Mesothelial cell of epicardium (in vitro differentiated cells): ENCODE measurements at places on chromosomes 16 and 17. TPM values are rescaled to one million over a fixed set of nuclear protein-coding genes. Genes with fewer than 3 reads are reported as not detected.

The FMNL1 gene
- 3.0 to 3.7 TPM (median 3.6 TPM) in 3 replicates for total RNA-seq

The MYH10 gene
- total RNA-seq, result 308 to 328 TPM (median 312 TPM) in 3 replicates

The CNP gene
- total RNA-seq, result 67.6 to 70.2 TPM (median 68.1 TPM) in 3 replicates

The CLEC18C gene
- 0.16 TPM in 1 of 3 replicates, not detected in the others for total RNA-seq

The HP gene
- total RNA-seq, result not detected in 3 replicates

The AOC3 gene
- total RNA-seq, result 1.5 to 2.3 TPM (median 1.9 TPM) in 3 replicates

- peaks cover 3% of the 10 kb centered on the region for H3K4me1 ChIP-seq
- no peak overlapping the region for H3K4me3 ChIP-seq
- H3K36me3 ChIP-seq, result no peaks in the 10 kb centered on the region
- no peaks in the 10 kb centered on the region for H3K27me3 ChIP-seq
- DNase-seq, result no peak
Measured at GRCh38 chr17:16988749-16989229, 16.9 kb upstream of the TNFRSF13B start.

DNA sequence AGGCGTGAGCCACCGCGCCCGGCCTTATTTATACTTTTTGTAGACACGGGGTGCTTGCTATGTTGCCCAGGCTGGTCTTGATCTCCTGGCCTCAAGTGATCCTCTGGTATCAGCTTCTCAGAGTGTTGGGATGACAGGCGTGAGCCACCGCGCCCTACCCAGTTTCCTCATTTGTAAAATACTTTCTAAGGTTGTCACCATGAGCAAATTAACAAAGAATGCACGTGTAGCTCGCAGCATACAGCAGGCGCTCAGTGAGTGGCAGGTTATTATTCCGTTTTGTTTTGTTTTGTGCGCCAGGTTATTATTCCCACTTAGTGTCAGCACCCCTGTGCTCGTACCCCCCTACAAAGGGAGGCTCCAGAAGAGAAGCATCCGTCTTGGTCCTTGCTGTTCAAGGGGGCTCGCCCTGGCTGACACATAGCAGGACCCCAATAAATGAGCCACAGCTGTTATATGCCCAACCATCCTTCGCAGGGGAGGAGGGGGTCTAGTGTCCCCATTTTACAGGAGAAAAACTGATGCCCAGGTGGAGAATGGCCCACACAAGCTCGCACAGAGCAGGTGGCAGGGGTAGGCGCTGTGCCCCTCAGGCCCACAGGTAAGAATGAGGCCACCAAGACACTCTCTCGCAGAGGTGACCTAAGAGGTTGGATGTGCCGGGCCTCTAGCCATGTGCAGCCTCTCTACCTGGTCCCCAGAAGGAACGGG lies 686 bp upstream of the MIEF2 start:
- H3K36me3 ChIP-seq, result peaks cover 3% of the 10 kb centered on the region
- peak overlapping the region; percentile 76 for H3K4me3 ChIP-seq

GRCh38 chr17:81082177-81083073 lies 47.5 kb downstream of the BAIAP2 start:
- no peak overlapping the region for H3K4me3 ChIP-seq
- no peak overlapping the region for H3K27ac ChIP-seq
- H3K36me3 ChIP-seq, result peaks cover 9% of the 10 kb centered on the region
- DNase-seq, result no peak
- H3K27me3 ChIP-seq, result no peaks in the 10 kb centered on the region
- H3K4me1 ChIP-seq, result peaks cover 2% of the 10 kb centered on the region

DNA sequence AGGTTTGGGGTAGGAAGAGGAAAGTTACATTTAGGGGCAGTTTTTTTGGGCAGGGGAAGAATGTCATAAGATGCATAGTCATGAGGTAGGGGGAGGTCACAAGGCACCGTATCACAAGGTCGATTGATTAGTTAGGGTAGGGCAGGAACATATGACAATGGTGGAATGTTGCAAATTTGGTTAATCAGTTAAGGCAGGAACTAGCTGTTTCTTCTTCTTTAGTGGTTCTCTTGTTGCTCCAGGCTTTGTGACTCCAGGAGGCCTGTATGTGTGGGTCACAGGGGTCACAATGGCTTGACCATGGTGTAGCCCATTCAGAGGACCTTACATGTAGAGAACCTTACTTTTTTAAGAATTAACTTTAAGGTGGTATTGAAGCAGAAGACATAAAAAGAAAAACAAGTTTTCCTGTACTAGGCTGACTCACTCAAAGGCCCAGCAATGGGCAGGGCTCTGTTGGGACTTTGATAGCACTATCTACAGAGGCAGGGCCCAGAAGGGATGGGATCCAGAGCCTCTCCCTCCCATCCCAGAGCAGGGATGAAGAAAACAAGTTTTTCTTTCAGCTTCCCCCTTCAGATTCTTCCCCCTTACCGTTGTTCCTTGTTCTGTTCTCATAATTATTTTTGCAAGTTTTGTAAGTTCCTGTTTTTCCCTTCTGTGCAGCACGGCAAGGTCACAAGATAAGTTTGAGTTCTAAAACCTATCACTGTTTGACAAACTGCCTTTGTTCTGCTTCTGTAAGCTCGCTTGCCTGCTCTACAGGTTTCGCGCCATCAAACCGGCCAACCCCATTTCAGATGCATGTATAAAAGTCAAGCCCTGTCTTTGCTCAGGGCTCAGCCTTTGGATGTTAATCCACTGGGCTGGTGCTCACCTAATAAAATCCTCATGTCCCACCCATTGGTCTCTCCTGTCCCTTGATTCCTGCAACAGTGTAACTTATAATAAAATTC lies 45.8 kb upstream of the ATF7IP2 start:
- no peak for DNase-seq
- H3K27me3 ChIP-seq, result no peaks in the 10 kb centered on the region
- peaks cover 4% of the 10 kb centered on the region for H3K4me1 ChIP-seq

DNA sequence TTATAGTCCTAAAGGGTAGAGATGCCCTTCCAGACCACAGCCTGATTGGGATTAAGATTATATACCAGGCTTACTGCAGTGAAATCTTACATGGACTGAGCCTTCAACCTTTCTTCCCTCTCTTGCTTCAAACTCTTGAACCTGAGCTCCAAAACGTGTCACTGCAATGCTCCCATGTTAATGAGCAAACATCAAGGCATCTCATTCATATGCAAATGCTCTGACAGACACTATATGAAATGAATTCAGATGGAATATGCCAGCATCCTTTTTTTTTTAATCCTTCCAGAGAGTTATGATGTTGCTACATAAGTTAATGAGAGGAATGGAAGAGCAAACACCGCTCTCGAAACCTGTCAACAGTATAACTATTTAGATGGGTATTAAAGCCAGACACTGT lies 611.9 kb upstream of the CDH11 start:
- H3K4me3 ChIP-seq, result no peak overlapping the region
- H3K27ac ChIP-seq, result no peak overlapping the region
- H3K4me1 ChIP-seq, result peaks cover 23% of the 10 kb centered on the region
- no peaks in the 10 kb centered on the region for H3K36me3 ChIP-seq
- DNase-seq, result no peak
- H3K27me3 ChIP-seq, result peaks cover 10% of the 10 kb centered on the region

GRCh38 chr16:23784811-23785447 lies 30.1 kb downstream of the CHP2 start:
- no peak overlapping the region for H3K27ac ChIP-seq
- no peak for DNase-seq
- H3K36me3 ChIP-seq, result no peaks in the 10 kb centered on the region
- H3K27me3 ChIP-seq, result peaks cover 54% of the 10 kb centered on the region

DNA sequence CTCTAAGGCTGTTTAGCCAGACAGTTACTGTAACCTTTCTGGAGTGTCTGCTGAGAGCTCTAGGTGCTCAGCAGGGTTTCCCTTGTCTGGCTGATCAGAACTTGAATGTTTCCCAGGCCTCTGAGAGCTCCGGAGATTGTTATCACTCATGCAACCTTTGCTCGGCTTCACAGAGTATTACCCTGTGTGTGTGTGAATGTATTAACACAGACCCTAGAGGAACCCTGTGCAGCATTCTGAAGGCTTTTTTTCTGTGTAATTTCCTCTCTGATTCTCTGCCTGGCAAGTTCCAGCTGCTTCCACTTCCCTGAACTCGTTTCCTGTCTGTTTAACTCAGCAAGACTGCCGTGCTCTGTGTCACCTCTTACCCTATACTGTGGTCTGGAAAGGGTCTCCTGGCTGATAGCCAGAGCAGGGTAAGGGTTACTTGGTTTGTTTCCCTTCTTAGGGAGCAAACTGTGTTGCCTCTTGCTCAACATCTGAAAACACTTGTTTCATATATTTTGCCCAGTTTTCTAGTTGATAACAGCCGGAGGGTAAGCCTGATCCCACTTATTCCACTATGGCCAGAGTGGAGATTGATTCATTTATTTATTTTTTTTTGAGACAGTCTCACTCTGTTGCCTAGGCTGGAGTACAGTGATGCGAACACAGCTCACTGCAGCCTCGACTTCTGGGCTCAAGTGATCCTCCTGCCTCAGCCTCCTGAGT lies 21.7 kb downstream of the PRMT7 start:
- H3K4me3 ChIP-seq, result no peak overlapping the region
- DNase-seq, result no peak
- H3K27ac ChIP-seq, result peak overlapping the region; percentile 91

GRCh38 chr17:59289981-59290301 lies 41.5 kb upstream of the YPEL2 start:
- DNase-seq, result no peak
- no peaks in the 10 kb centered on the region for H3K27me3 ChIP-seq
- no peaks in the 10 kb centered on the region for H3K36me3 ChIP-seq
- peaks cover 10% of the 10 kb centered on the region for H3K4me1 ChIP-seq

- H3K4me3 ChIP-seq, result no peak overlapping the region
- H3K4me1 ChIP-seq, result peaks cover 5% of the 10 kb centered on the region
- peaks cover 9% of the 10 kb centered on the region for H3K27me3 ChIP-seq
Measured at GRCh38 chr16:77684181-77684526, 38.2 kb upstream of the NUDT7 start.

GRCh38 chr17:17836818-17837379 lies at the start of gene SREBF1:
SREBF1 (minus strand) TSS chr17:17836986; CDS start chr17:17836817, 169 bp downstream.
- peaks cover 4% of the 10 kb centered on the region for H3K36me3 ChIP-seq
- H3K27ac ChIP-seq, result peak within 1 kb of the TSS; percentile 99
- peak within 1 kb of the TSS; percentile 90 for H3K4me3 ChIP-seq
- H3K4me1 ChIP-seq, result peaks cover 69% of the 10 kb centered on the region
- peak; percentile 60 for DNase-seq

DNA sequence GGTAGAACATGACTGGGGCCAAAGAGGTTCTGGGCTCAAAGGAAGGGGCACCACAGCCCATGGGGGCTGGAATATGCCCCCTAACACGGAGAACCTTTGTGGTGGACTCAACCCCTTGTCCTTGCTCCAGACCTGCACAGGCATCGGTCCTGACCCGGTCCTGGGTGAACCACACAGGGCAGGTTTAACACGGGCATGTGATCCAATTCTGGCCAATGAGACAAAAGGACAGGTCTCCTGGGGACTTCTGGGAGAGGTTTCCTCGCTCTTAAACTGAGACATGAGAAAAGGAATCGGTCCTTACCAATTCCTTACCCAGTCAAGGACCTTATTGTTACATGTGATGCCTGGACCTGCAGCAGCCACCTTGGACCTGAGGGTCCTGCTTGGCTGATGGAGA lies 3.7 kb downstream of the DOC2B start:
- peaks cover 30% of the 10 kb centered on the region for H3K27me3 ChIP-seq
- no peak overlapping the region for H3K4me3 ChIP-seq
- DNase-seq, result no peak
- H3K36me3 ChIP-seq, result peaks cover 8% of the 10 kb centered on the region
- H3K27ac ChIP-seq, result no peak overlapping the region
- peaks cover 27% of the 10 kb centered on the region for H3K4me1 ChIP-seq

GRCh38 chr16:19974607-19975006 lies 90.0 kb upstream of the GPRC5B start:
- no peak overlapping the region for H3K27ac ChIP-seq
- H3K27me3 ChIP-seq, result peaks cover 9% of the 10 kb centered on the region
- H3K36me3 ChIP-seq, result no peaks in the 10 kb centered on the region
- DNase-seq, result no peak

GRCh38 chr17:74192950-74193781 lies 10.3 kb upstream of the RPL38 start:
- H3K27ac ChIP-seq, result no peak overlapping the region
- H3K36me3 ChIP-seq, result no peaks in the 10 kb centered on the region
- no peak overlapping the region for H3K4me3 ChIP-seq
- no peak for DNase-seq
- no peaks in the 10 kb centered on the region for H3K4me1 ChIP-seq

GRCh38 chr17:42025936-42026335 lies 6.0 kb downstream of the NKIRAS2 start:
- DNase-seq, result no peak
- H3K36me3 ChIP-seq, result peaks cover 10% of the 10 kb centered on the region
- H3K27ac ChIP-seq, result no peak overlapping the region
- no peaks in the 10 kb centered on the region for H3K27me3 ChIP-seq
- H3K4me1 ChIP-seq, result peaks cover 15% of the 10 kb centered on the region

DNA sequence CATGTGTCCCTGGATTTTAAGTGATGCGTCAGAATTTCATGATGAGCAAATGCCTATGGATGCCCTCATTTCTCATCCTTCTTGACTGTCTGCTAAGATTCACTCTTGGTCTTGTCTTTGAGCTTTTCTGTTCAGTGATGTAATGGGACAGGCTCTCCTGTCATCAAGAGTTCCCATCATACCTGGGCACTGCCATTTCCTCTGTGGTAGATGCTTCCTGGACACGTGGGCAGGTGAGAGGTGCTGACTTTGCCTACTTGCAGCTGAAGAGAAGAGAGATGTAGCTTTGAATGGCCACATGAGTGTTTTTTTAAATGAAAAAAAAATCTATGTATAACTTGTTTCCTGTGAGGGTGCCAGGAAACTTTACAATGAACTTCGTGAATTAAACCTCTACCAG lies 557.7 kb downstream of the MAF start:
- H3K4me3 ChIP-seq, result no peak overlapping the region
- no peak for DNase-seq
- H3K27me3 ChIP-seq, result no peaks in the 10 kb centered on the region

GRCh38 chr16:11566398-11566797 lies 20.3 kb downstream of the LITAF start:
- peaks cover 8% of the 10 kb centered on the region for H3K4me1 ChIP-seq
- no peaks in the 10 kb centered on the region for H3K27me3 ChIP-seq
- H3K4me3 ChIP-seq, result no peak overlapping the region
- DNase-seq, result no peak

GRCh38 chr17:64579917-64580316 lies 73.1 kb downstream of the CEP95 start:
- H3K27ac ChIP-seq, result no peak overlapping the region
- H3K27me3 ChIP-seq, result no peaks in the 10 kb centered on the region
- H3K4me1 ChIP-seq, result no peaks in the 10 kb centered on the region
- H3K4me3 ChIP-seq, result no peak overlapping the region
- H3K36me3 ChIP-seq, result peaks cover 28% of the 10 kb centered on the region

DNA sequence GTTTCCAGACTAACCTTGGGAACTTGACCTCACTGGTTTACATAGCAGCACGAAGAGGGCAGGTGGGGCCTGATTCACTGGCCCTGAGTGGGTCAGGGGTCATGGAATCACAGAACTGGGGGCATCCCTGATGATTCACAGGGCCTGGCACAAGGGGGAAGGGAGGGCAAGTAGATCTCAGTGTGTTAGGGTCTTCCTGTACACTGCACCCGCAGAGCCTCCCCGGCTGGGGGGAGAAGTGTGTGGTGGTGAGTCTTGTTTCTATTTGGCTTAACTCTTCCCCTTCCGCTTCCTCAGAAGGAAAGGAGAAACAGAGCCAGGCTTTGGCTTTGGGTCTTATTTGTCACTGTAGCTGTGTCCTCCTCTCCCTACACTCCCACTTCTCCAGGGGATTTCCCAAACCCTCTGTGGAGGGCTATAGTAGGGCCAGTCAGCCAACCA lies 3.7 kb downstream of the STARD3 start:
- no peaks in the 10 kb centered on the region for H3K27me3 ChIP-seq
- H3K4me1 ChIP-seq, result peaks cover 32% of the 10 kb centered on the region
- no peak for DNase-seq
- no peaks in the 10 kb centered on the region for H3K36me3 ChIP-seq
- H3K27ac ChIP-seq, result no peak overlapping the region
- H3K4me3 ChIP-seq, result no peak overlapping the region

- H3K4me1 ChIP-seq, result peaks cover 5% of the 10 kb centered on the region
- peaks cover 2% of the 10 kb centered on the region for H3K27me3 ChIP-seq
- H3K4me3 ChIP-seq, result no peak overlapping the region
- H3K27ac ChIP-seq, result no peak overlapping the region
- DNase-seq, result no peak
Measured at GRCh38 chr17:63440127-63440769, 5.9 kb downstream of the CYB561 start.
